ENCODE measurements at places on chromosomes 1 and 21. TPM values are rescaled to one million over a fixed set of nuclear protein-coding genes. Genes with fewer than 3 reads are reported as not detected.

S100PBP gene
- total RNA-seq, result 11.7 TPM

LPAR3 gene
- total RNA-seq, result 0.16 TPM

KCTD3 gene
- total RNA-seq, result 30.1 TPM

SLAMF8 gene
- total RNA-seq, result not detected

CFHR3 gene
- not detected for total RNA-seq

SMIM11 gene
- total RNA-seq, result 10.8 TPM

Measured in mesangial cell (primary cell).